HT1080 (cell line): ENCODE measurements at places on chromosomes 2 and 18. TPM values are rescaled to one million over a fixed set of nuclear protein-coding genes. Genes with fewer than 3 reads are reported as not detected.

GRCh38 chr2:127426501-127427354 is 8.5 kb downstream of the PROC start:
- no peak for DNase-seq

The NEUROD1 gene
- not detected in 2 replicates for total RNA-seq

- no peak for DNase-seq
These were observed 75.6 kb upstream of the KCNH7 start for GRCh38 chr2:162914161-162914560.

GRCh38 chr18:31555971-31556747 is 35.5 kb upstream of the TTR start:
- peak; percentile 69 for DNase-seq

DNA sequence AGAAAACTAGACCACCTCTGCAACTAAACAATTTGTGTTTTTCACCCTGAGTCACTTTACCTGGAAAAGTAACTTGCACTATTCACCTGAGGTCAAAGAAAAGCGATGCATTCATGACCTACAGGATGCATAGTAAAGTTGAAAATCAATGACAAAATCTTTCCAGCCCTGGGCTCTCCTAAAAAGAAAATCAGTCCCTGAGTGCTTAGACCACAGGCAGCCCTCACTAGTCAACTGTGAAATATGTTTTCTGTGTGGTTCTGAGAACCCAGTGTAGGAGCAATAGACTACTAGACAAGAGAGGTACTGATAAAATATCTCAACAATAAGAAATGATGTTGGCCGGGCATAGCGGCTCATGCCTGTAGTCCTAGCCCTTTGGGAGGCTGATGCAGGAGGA is 133.1 kb downstream of the TXNL1 start:
- no peak for DNase-seq

The GPR45 gene
- not detected in 2 replicates for total RNA-seq

DNA sequence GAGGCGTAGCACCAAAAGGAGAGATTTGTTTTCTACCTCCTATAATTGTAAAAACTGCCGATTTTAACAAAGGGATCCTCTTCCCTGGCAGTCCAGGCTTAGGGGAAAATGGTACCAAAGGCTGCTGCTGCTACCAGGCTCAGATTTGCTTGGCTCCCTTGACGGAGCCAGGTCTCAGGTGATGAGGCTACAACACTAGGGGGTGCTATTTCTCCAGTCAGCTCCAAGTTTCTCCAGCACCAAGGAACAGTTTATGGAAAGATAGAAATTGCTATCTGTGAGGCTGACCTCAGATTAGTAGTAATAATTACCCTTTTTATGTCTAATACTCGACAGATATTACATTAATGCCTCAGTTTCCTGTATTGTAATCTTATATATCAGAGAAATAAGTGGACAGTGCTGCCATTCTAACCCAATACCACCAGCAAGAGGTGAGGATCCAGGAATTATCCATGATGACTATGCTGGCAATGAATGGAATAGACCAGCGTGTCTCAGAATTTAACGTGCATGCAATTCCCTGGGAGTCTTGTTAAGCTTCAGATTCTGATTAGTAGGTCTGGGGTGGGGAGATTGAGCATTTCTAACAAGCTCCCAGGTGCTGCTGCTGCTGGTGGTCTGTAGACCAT is 111.3 kb downstream of the ESCO1 start:
- DNase-seq = peak; percentile 43

The SS18 gene
- 84.3 and 108 TPM in 2 replicates for total RNA-seq

DNA sequence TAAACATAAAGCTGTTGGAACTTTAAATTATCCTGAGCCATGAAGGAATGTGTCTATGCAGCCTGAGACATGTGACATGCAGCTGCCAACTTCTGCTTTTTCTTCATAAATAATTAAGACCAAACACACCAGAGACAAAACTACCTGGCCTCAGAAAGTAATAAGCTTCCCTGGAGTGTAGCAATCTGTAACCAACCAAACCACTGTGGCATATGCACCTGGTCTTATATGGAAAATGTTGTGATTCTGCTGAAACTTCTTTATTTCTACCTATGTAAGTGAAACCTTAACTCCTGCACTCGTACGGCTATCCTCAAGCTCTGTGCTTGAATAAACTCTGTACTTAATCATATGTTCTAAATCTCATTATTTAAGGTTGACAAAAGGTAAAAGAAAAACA is 515.0 kb downstream of the TMEM182 start:
- no peak for DNase-seq

GRCh38 chr2:237321746-237322145 is 92.2 kb downstream of the COL6A3 start:
- no peak for DNase-seq

DNA sequence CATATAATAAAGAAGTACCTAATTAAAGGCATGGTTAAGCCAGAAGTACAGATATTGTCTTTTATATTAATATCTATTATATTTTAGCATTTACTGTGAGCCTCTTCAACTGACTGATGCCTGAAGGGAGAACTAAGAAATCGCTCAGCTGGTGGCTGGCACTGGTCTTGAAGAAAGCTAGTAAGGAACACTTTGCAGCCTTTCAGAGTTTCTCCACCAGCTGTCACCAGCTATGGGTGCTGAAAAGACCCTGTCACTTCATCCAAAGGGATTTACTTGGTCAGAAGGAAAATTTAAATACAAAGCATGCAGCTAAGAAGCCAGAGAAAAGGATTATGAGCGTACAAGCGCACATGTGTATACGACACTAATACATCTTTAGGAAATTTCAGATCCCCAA is 525.9 kb downstream of the TMEM182 start:
- no peak for DNase-seq

DNA sequence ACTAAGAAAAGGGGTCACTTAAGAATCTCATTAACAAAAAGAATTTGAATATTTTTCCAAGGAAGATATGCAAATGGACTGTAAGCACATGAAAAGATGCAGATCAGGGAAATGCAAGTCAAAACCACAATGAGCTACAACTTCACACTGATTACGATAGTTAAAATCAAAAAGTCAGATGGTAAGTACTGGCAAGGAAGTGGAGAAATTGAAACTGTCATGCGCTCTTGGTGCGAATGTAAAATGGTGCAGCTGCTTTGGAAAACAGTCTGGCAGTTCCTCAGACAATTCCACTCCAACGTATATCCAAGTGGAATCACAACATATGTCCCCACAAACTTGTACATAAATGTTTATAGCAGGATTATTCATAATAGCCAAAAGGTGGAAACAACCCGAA is 81.4 kb downstream of the MSH2 start:
- no peak for DNase-seq

The GRHL1 gene
- total RNA-seq = 0.11 and 0.17 TPM in 2 replicates

DNA sequence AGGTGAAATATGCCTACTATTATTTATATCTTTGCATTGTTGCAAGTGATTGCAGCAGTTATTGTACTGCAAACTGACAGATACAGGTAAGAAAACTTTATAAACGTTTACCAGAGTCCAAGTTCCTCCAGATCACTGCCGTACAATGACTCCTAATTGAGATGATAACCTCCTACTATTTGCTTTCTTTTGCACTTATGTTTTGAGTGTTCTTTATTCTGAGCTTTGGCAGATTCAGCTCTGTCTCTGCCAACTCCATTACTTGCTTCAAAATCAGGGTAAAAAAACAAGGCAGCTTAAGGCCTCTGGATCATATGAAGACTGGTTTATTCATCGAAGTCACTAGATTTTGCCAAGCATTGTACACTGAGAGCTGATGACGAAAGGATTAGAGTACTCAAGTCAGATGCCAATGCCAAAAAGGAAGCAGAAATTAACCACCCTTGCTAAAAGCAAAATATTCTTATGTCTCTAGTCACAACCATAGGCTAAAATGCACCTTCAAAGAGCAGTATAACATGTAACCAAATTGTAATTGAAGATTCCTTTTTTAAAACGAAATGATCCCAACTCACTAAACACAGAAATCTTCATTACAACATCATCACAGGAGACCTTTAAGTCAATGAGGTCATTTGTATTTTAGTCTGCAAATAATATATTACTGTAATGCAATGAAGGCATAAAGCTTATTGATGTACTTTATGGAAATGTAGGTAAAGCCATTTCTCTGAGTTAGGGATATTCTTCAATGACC is 10.5 kb upstream of the IKZF2 start:
- DNase-seq = no peak

The PDE11A gene
- 0.30 and 0.42 TPM in 2 replicates for total RNA-seq

GRCh38 chr2:72794572-72794971 is 31.3 kb downstream of the EXOC6B start:
- DNase-seq = peak; percentile 56

The PREB gene
- 66.4 and 75.8 TPM in 2 replicates for total RNA-seq

The GTF3C2 gene
- total RNA-seq = 52.9 and 72.5 TPM in 2 replicates

- no peak for DNase-seq
These were observed 53.8 kb downstream of the SCN1A start for GRCh38 chr2:166074011-166074410.

GRCh38 chr2:28381225-28382180 is 11.2 kb upstream of the FOSL2 start:
- no peak for DNase-seq

The RNF125 gene
- 2.1 and 2.3 TPM in 2 replicates for total RNA-seq

DNA sequence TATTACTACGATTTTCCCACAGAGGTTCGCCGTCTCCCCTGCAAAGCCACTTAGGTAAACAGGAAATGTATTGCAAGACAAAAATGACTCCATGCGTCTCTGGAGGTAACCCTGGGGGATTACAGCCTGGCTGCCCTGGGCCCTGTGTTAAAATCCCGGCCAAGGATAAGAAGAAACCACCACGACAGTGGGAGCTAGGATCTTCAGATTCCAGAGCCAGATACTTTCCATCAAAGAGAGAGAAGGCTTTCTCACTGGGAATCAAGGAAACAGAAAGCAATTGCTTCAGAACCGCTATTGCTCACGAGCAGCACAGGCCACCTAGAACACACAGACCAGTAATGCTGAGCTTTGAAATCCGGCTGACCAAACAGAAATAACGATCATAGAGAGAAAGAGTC is 97.9 kb upstream of the ZNF516 start:
- no peak for DNase-seq

DNA sequence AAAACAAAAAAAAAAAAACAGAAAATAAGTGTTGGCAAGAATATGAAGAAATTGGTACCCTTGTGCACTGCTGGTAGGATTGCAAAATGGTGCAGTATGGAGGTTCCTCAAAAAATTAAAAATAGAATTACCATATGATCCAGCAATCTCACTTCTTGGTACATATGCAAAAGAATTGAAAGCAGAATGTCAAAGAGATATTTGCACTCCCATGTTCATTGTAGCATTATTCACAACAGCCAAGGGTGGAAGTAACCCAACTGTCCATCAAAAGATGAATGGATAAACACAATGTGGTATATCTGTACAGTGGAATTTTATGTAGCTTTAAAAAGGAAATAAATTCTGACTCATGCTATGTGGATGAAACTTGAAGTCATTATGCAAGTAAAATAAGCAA is 72.8 kb upstream of the POU3F3 start:
- no peak for DNase-seq

DNA sequence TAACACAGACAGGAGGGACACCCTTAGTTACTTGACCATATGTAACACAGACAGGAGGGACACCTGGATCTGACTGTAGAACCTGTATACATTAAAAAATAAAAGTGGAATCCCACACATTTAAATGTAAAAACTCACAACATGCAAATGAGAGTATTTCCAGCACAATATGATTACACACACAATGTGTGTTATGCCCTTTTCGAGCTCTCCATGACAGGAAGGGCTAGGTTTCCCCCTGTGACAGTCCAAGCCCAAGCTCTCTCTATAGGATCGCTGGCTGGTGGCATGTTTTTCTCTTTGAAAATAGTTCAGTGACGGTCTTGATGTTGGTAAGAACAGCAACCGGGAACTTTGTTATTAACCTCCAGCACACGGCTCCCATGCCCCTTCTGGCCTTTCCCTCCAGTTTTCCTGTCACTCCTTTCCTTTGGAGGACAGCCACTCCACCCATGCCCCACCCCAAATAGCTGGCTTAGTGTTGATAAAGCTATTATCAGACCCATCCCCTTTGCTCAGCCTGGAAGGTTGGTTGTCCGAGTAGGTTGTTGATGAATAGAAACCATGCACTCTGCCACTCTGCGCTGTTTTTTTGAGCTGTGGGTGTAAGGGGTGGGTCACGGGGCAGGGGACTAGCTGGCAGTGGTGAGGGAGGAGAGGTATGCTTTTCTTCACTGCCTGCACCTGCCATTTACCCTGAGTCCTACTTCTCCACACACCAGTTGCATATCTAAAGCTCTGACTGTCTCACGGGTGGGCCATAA is 2.7 kb downstream of the RASGRP3 start:
- DNase-seq = no peak

The PAIP2B gene
- total RNA-seq = 0.08 and 0.10 TPM in 2 replicates

DNA sequence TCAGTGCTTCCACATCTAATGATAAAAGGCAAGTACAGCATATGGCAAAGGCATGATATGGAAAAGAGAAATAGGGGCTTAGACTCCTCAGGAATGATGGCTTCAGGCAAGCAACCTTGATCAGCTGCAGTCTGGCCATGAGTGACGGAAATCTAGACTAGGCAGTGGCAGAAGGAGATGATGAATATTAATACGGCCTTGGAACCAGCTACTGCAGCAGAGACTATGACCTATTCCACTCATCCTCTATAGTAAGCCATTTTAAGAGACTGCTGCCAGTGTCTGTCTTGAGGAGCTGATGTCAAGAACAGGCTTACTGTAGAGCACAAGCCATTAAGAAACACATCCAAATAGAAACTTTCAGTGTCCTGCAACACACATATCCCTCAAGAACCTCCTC is 23.7 kb downstream of the ASXL2 start:
- DNase-seq = no peak

- no peak for DNase-seq
These were observed 667.2 kb downstream of the ZEB2 start for GRCh38 chr2:143852759-143853158.

GRCh38 chr2:182406221-182406620 is 20.6 kb downstream of the PDE1A start:
- DNase-seq = no peak
